Fibroblast of upper back skin (primary cell): ENCODE measurements at places on chromosomes 3 and 15.

DNA sequence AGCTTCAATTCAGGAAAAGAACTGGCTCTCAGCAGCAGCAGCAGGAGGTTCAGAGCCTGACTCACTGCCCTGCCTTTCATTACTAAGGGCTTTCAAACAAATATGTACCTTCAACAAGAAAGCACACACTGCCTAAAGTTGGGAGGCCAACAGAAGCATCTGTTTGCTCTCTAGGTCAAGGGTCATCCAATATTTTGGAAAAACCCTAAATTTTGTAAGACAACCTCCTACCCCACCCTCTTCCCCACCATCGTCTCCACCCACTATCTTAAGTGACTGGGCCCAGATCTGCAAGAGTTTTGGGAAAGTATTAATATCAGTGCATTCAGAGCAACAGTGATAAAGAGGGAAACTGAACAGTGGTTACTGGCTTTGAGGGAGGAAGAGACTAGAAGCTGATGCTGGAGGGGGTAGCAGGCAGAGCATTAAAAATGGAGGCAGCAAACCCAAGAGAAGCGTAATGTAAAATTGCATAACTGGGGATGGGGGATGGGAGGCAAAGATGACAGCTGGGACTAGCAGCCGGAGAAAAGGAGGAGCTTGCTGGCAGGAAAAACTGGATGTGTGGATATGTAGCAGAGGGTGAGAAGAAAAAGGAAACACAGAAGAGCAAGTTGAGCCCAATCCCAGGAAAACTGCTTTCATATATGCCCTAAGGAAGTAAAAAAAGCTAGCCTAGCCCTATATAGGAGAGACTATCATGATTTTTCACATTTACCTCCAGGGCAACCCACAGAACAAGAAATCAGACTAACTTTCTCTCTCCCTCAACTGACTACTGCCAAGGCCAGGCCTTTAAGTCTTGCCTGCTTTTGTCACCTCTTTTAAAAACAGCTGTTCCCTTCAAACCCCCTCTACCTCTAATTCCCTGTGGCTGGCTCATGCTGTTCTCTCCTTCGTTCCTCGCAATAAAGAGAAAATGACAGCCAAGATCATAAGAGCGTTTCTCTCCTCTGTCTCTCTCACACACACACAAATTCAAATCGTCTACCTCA is 31.4 kb downstream of the NPTN start:
- DNase-seq: peak; percentile 74

DNA sequence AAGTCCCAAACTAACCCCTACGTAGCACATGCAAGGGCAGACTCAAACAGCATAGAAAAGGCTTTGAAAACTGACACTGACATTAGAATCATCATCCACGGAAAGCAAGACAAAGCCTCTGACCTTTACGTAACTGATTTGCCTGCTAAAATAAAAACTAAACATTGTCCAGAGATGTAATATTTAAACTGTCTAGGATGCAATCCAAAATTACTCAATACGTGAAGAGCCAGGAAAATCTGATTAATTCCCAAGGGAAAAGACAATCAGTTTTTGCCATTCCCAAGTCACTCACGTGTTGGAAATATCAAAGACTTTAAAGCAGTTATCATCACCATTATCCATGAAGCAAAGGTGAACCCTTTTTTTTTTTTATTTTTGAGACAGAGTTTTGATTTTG is 13.3 kb upstream of the IQCF1 start:
- no peak for DNase-seq

DNA sequence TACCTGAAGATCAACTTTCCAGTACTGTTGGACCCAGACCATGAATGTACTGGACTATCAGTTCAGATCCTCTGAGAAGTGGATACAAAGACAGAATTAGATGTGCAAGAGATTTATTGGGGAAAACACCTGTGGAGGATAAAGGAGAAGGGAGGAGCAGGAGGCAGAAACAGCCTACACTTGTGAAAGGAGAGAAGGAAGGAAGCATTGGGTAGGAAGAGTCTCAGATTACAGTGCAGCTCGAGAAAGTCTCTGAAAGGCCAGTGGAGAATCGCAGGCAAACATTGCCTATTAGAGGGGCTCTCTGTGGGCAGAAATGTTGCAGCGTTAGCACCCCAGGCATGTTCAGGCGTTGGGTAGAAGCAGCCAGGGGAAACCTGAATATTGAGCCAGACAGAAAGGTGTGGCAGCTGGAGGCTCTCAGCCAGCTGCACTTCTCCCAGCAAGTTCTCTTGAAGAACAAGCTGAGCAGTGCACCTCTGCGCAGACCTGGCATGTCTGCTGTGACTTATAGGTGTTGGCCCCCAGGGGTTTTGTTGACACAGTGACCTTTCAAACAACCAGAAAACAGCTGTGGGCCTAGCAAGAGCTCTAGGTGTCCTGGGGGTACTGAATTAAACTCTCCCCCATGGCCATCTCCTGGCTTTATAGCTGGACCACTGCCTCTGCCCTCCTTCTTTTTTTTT is 7.0 kb downstream of the CHST14 start:
- DNase-seq: no peak

DNA sequence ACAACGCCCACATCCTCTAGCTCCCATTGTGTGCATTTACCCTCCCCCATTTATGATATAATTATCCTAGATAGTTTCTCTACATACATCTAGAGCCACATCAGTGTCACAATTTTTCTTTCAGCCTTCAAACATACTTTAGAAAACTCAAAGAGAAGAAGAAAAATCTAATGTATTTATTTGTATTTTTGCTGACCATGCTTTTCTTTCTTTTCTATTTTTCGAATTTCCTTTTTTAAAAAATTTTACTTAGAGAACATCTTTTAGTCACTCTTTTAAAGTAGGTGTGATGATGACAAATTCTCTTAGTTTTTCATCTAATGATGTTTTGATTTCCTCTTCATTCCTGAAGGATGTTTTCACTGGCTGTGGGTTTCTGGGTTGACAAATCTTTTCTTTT is 117.0 kb upstream of the CHL1 start:
- no peak for DNase-seq

DNA sequence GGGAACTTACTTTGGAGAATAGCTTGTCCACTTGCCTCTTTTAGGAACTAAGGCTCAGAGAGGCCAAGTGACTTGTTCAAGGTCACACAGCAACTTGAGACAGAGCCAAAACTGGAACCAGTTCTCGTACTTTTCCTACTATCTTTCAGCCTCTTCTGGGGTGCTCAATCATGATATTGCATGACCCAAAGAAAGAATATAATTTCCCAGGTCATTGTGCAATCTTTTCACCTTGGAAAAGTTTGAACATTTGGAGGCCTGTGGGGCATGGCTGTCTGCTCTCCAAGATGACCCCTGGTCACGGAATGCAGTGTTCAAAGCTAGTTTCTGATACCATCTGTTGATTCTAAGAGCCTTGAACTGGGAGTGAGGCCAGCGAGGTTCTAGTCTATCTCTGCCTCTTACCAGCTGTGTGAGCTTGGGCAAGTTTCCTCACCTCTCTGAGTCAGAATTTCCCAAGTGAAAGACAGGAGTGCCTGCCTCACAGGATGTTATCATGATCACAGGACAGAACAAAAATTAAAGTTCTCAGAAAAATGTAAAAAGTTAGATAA is 89.7 kb downstream of the BDH1 start:
- peak; percentile 72 for DNase-seq

DNA sequence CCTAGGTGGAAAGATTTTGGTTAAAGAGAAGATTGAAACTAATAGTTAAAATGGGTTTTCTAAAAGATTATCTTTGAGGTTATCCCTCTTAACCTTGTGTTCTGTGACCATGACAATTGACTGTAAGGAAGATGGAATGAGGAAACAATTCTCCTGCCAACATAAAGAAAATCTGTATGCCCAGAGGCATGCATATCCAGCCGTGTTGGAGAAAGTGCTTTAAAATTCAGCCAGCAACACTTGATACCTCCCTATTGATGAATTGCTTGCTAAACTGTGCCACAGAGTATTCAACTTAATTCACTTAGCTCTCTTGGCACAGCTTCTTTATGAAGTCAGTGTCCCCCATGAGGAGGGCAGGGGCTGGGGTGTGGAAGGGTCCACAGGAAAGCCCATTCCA is 203.5 kb downstream of the UBE2E2 start:
- no peak for DNase-seq

DNA sequence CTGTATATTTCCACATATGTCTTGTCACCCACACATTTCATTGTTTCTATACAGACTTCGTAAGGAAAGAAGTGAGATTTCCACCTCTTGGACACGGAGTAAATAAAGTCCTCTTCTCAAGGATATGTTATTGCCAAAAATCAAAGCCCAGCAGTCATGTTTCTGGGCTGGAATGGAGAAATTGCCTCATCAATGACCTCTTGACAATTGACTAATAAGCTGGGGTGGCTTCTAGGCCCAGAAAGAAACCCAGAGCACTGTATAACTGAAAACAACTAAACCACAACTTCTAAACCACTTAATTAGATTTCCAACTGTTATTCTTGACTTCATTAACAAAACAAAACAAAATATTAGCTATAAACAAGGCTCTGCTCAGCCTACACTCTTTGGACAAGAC is 56.4 kb upstream of the SLC24A5 start:
- DNase-seq: no peak

GRCh38 chr3:127384717-127385539 is 97.1 kb upstream of the PRR20G start:
- DNase-seq: no peak

- DNase-seq: no peak
Measured at GRCh38 chr3:25442486-25442885, 14.4 kb downstream of the RARB start.

DNA sequence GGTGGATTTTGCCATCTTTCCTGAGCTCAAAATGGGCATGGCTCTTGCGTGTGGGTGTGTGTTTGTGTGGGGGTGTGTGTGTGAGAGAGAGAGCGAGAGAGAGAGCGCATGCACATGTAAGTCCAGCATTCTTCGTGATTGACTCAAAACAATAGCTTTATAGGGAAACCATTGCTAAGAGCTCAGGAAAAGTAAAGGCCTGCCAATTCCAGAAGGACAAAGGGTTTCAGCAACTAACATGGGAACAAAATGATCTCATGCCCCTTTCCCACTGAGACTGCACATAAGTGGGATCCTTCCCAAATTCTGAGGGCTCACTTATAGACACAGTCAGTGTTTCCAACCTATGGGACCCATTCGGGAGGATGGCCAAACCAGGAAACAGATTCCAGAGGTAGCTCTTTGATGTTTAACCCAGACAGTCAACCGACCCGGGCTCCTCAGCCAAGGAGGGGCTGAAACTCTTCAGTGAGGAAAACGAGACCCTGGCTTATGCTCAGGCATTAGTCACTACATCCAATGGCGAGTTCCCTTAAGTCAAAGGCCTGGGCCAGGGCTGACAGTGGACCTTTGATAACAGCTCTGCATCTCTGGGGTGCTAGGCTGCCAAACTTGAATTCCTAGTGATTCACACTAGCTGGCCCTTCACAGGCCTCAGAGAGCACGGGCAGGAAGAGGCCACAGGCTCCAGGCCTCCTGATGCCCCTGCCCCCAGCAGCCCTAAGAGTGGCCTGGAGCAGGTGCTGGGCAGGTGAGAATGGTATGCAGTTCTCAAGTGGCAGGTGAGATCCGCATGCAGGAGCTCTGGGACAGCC is 305.0 kb upstream of the C2CD4B start:
- DNase-seq: peak; percentile 96

DNA sequence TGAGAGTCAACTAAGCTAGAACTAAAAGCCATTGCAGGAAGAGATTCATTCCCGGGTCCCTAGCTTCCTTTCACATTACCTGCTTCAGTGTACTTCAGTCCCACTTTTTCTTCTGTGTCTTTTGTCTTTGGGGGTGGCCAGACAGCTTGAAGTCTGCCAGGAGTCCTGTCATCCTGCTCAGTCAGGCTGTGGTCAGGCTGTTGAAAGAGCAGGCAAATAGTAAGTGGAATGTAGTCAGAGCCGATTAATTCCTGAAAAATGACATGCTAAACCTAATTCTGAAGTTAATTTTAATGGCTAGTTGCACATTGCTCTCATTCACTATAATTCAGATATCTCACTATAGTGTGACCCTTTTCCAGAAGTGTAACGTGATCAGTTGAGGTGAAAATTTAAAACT is 129.6 kb downstream of the FMN1 start:
- DNase-seq: peak; percentile 87

DNA sequence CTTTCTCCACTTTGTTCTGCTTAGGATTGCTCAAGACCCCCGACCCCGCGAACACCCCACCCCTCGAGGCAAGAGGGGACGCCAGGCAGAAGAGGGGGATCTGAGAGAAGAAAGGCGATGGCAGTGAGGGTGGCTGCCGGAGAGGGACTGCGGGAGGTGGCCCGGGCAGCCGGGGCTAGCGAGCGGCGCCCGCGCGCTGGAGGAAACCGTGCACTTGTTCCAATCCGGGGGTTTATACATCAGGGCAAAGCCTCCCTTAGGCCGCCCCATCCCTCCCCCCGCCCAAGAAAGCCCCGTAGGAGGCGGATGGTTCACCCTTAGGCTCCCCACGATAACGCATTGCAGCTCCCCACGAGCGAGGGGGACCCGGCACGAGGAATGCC is 475 bp downstream of the ERC2 start:
- DNase-seq: no peak

DNA sequence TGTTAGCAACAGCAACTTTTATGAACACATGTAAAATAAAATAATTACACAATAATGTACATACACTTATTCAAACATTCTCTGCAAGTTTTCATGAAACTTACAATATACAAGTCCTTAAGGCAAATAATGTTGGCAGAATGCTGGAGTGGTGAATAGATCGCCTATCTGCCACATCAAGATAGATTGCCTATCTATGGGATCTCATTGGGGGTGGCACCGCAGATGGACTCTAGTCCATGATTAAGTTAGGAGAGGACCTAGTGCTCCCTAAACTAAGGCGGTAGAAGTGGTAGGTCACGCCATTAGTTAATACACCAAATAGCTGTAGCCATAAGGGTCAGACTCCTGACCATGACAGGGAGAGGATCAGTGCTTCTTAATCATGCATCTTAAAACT is 315.7 kb downstream of the GBE1 start:
- no peak for DNase-seq

GRCh38 chr15:69663982-69664381 is 211.4 kb downstream of the RPLP1 start:
- DNase-seq: no peak

- DNase-seq: no peak
Measured at GRCh38 chr3:37123292-37123691, 51.1 kb downstream of the LRRFIP2 start.

GRCh38 chr15:78033864-78034263 is 43.6 kb downstream of the TBC1D2B start:
- peak; percentile 31 for DNase-seq

GRCh38 chr3:179652447-179653095 is at the start of gene USP13:
TSS of gene USP13 (plus strand) at chr3:179653040. CDS start at chr3:179653226, 186 bp downstream.
- DNase-seq: peak; percentile 84
